T-helper 9 cell (primary cell): ENCODE measurements at places on chromosomes 4 and X.

GRCh38 chr4:6891436-6892170 lies 18.0 kb upstream of the TBC1D14 start:
- DNase-seq: no peak

GRCh38 chrX:9611436-9612145 lies 146.7 kb downstream of the TBL1X start:
- no peak for DNase-seq

GRCh38 chr4:7759216-7759615 lies 180.4 kb downstream of the AFAP1 start:
- peak; percentile 19 for DNase-seq

- no peak for DNase-seq
These were observed 5.0 kb downstream of the GPR78 start for GRCh38 chr4:8585186-8585585.

DNA sequence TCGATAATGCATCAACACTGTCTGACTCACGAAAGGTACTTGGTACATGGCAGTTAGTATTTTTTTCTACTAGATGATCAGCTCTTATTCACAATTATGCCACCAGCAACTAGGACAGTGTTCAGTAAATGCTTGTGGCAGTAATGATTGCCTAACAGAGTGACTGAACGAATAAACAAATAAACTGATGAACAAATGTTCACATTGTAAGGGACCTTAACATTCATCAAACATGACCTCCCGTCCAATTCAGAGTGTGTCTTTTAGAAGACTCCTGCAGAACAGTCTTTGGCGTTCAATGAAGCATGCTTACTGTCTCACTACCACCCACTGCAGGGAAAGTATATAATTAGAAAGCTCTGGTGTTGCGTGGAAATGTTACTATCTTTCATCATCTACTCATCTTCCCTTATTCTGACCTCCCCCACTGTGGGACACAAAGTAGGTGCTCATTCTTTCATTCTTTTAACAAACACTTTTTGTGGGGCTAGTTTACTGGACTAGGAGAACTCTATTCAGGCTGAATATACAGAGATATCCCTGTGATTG lies 319.3 kb downstream of the RAB28 start:
- no peak for DNase-seq

- no peak for DNase-seq
These were observed 2.0 kb downstream of the RAPGEF2 start for GRCh38 chr4:159104694-159105414.

- DNase-seq: no peak
These were observed 48.2 kb upstream of the KLF3 start for GRCh38 chr4:38615847-38616246.

DNA sequence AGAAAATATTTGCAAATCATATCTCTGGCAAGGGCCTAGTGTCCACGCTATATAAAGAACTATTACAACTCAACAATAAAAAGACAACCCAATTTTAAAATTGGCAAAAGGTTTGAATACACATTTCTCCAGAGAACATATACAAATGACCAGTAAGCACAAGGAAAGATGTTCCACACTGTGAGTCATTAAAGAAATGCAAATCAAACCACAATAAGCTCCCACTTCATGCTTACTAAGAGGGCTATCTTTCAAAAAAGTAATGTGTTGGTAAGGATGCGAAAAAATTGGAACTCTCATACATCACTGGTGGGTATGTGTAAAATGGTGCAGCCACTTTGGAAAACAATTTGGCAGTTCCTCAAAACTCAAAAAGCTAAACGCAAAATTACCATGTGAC lies 884.0 kb upstream of the INTU start:
- DNase-seq: no peak

DNA sequence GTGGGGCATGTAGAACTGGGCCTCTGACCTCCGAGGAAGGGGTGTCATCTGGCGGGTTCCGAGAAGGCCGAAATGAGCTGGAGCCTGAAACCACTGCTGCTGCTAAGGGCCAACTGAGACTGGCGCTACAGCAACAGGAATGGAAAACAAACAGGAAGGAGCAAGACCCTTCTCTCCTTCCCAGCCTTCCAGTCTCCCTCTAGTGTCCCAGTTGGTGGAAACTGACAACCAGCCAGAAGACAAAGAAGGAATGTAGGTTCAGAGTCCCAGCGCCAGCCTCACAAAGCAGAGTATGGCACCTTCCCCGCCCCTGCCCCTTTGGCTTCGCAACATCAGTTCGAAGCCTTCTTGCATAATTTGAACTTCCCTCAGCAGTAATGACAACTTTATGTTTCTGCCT lies 24.4 kb upstream of the PDZD4 start:
- no peak for DNase-seq
